ENCODE measurements at places on chromosomes 2 and 18. TPM values are rescaled to one million over a fixed set of nuclear protein-coding genes. Genes with fewer than 3 reads are reported as not detected.

The RAMP1 gene
- polyA plus RNA-seq: 25.5 TPM

The SCN9A gene
- polyA plus RNA-seq: 10.4 TPM

The NT5DC4 gene
- not detected for polyA plus RNA-seq

The IL36RN gene
- polyA plus RNA-seq: not detected

The PTPRN gene
- polyA plus RNA-seq: 82.1 TPM

The SH3RF3 gene
- 0.52 TPM for polyA plus RNA-seq

The OSR1 gene
- polyA plus RNA-seq: not detected
